ENCODE measurements at places on chromosomes 2 and 18.

- no peak for DNase-seq
Observed at GRCh38 chr2:70718736-70719135, 49.3 kb downstream of the ADD2 start.

GRCh38 chr2:72415241-72415661, 267.6 kb upstream of the CYP26B1 start:
- no peak for DNase-seq

GRCh38 chr2:236998758-236999157, 86.9 kb upstream of the COPS8 start:
- DNase-seq, result no peak

- DNase-seq, result no peak
Observed at GRCh38 chr2:239302808-239303557, 97.8 kb downstream of the HDAC4 start.

GRCh38 chr2:65120990-65121693, 8.8 kb downstream of the RAB1A start:
- no peak for DNase-seq

- no peak for DNase-seq
Observed at GRCh38 chr18:6682437-6683111, 46.9 kb upstream of the ARHGAP28 start.

GRCh38 chr2:223696719-223697118, 94.6 kb upstream of the SCG2 start:
- DNase-seq, result no peak

- DNase-seq, result no peak
Observed at GRCh38 chr2:173149491-173149890, 73.8 kb downstream of the MAP3K20 start.
